ENCODE measurements at places on chromosomes 12 and 14.

- DNase-seq: peak; percentile 68
Observed at GRCh38 chr14:89303456-89304435, 113.3 kb downstream of the FOXN3 start.

GRCh38 chr14:39433452-39433813 lies 1.2 kb upstream of the FBXO33 start:
- no peak for DNase-seq

DNA sequence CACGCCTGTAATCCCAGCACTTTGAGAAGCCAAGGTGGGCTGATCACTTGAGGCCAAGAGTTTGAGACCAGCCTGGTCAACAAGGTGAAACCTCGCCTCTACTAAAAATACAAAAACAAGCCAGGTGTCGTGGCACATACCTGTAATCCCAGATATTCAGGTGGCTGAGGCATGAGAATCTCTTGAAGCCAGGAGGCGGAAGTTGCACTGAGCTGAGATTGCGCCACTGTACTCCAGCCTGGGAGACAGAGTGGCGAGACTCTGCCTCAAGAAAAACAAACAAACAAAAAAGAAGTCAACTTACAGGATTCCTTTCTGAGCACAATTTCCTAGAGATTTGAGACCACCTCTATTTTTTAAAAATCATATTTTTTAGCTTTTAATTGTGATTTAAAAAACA lies 45.3 kb downstream of the DGLUCY start:
- no peak for DNase-seq

- DNase-seq: no peak
Observed at GRCh38 chr12:46535376-46535775, 162.8 kb upstream of the SLC38A2 start.

DNA sequence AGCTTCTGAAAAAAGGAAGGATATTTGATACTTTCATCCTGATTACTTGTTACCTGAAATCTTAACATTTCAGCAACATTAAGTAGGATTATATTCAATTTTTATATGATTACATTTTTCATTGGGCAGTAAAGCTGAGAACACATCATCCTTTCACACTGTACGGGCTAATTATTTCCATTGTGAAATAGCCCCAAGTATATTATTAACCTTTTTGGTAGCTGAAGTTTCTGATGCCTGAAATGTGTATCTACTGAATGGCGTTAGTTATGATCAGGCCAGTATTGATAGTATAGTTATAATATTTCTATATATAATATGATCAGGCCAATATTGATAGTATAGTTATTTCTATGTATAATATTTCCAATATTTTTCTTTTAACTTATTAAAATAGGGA lies 10.1 kb downstream of the SPATS2 start:
- no peak for DNase-seq

DNA sequence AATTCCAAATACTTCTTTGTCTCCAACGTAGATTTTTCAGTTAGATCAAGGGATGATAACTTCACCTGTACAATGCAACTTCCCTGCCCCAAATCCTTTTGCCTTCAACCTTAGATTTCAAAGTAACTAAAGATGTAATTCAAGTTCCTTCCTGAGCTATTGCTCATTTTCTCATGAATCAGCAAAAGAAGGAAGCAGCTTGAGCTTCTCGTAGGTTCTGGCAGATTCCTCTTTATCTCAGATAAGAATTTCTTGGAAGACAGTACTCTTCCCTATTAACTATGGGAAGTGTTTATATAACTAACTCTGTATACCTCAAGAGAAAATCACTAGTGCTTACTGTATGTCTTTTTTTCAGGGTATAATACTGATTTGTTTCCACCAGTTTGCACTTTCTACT lies 203.8 kb downstream of the RASSF9 start:
- DNase-seq: no peak

DNA sequence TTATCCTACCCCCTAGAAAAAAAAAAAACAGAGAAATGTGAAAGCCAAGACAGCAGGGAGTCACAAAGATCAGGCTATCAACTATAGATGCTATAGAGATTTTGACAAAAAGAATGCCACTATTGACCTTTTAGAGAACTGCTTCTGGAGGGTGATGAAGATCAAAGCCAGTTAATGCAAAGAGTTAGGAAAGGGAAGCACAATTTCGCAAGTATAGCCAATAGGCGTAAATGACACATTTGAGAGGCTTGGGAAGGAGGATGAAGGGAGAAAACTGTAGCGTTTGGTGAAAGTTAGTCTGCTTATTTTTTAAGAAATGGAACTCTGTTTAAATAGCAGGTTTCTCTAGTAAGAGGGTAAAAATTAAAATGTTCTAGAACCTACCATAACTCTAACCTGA lies 190.7 kb downstream of the DUSP6 start:
- no peak for DNase-seq
